ENCODE measurements at places on chromosomes 1 and 21.

GRCh38 chr1:17919525-17920439 is 164.6 kb downstream of the ACTL8 start:
- DNase-seq: peak; percentile 51

- no peak for DNase-seq
These were observed 1288.6 kb upstream of the TMPRSS15 start for GRCh38 chr21:19692231-19692630.

DNA sequence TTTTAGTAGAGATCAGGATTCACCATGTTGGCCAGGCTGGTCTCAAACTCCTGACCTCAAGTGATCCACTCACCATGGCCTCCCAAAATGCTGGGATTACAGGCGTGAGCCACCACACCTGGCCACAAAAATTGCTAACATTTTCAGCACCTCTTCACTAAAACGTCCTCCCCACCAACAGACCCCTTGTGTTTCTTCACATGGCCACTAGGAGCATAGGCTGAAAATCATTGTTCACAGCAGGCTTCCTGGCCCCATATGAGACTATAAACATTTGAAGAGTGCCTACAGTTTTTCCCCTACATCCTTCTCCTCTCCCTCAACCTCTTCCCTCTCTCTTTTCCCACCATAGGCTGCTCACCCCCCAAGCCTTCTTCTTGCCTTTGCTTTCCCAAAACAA is 28.0 kb upstream of the SFPQ start:
- DNase-seq: peak; percentile 41

DNA sequence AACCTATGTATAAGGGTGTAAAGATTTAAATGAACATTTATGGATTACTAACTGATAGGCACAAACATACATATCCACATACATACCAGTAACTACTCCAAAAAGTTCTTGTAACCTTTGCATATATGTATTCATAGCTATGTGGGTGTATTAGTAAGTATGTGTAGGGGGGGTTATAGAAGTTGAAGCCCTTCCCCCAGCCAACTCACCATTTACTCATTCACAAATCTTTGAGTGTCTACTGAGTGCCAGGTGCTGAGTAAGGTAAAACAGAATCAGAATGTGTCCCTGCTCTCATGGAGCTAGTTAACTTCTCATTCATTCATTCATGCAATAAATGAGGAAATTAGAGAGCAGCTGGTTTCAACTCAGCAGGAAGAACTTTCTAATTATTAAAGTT is 1.3 kb downstream of the C1orf146 start:
- no peak for DNase-seq

GRCh38 chr1:197955486-197956394 is 38.6 kb downstream of the LHX9 start:
- DNase-seq: no peak

DNA sequence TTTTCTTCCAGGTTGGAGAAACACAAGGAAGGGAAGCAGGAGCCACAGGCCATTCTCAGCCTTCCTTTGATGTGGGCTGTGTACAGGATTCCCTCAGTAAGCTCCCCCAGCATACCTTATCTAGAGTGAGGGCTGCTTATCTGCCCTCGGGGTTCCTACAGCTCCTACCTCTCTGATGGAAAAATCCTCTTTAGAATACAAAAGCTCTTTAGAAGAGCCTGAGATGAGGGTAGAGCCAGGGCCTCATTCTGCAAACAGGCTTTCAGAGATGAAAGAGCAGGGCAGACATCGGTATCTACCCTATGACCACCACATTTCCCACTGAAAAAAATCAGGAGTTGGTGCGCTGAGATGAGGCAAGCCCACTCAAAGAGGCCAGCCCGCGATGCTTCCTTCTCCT is 85.1 kb downstream of the PLPP3 start:
- DNase-seq: no peak

- DNase-seq: peak; percentile 67
These were observed 124.5 kb downstream of the PTPRC start for GRCh38 chr1:198763298-198763714.
